Stimulated activated CD4-positive, alpha-beta T cell treated with anti-CD3 and anti-CD28 coated beads, TNF-alpha, amount 100 ng/mL, for 24 hours (primary cell): ENCODE measurements at places on chromosomes 2 and 18.

DNA sequence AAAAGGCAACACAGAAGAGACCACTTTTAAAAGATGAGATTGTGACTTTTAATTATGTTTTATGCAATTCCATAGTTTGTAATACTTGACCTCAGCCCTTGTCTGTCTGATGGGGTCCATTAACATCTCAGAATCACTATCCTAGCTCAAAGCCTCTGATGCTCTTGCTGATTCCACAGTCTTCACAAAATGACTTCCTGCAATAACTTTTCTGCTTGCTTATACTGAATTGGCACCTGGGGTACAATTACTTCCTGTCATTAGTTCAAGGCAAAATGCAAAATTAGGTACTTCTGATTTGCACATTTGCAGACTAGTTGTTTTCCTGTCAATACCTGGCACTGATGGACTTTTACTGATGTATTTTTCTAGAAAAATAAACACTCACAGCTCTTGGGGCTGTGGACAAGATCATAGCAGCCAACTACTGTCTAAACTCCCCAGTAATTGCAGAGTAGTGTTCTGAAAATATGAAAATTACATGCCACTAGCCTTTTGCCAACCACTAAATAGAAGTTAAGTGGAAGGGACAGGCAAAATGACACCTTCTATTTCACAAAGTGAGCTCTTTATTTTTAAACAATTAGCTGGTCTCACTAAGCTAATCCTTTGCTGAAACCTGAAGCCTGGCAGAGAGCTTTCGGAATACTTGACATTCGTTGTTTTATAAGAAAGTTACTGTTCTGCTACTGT lies 129.1 kb downstream of the PIEZO2 start:
- DNase-seq = no peak

- DNase-seq = no peak
Observed at GRCh38 chr2:82494739-82495138, 1964.3 kb downstream of the SUCLG1 start.

DNA sequence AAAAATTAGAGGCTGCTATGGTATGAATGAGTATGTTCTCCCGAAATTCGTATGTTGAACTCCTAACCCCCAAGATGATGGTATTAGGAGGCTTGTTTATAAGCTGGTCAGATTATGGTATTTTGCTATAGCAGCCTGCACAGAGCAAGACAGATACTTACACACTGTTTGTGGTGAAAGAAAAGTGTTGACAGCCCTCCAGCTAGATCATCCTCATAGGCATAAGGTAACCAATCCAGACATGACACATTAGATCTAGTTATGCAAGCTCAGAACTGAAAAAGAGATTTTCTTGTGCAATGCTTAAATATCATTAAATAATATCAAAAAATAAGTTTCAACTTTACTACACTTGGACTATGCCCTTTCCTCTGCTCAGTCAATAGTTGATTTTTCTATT lies 107.1 kb downstream of the ABCA12 start:
- DNase-seq = no peak

GRCh38 chr18:35264409-35264808 lies 23.6 kb downstream of the ZNF397 start:
- no peak for DNase-seq

- no peak for DNase-seq
Observed at GRCh38 chr2:157438863-157439823, 4.7 kb downstream of the CYTIP start.

- no peak for DNase-seq
Observed at GRCh38 chr18:77495982-77496690, 246.5 kb downstream of the GALR1 start.
